Hippocampal formation (tissue), 2 donors: ENCODE measurements at places on chromosomes 5 and 9.

- DNase-seq: no peak
These were observed 66.2 kb downstream of the MPDZ start for GRCh38 chr9:13213337-13213736.

DNA sequence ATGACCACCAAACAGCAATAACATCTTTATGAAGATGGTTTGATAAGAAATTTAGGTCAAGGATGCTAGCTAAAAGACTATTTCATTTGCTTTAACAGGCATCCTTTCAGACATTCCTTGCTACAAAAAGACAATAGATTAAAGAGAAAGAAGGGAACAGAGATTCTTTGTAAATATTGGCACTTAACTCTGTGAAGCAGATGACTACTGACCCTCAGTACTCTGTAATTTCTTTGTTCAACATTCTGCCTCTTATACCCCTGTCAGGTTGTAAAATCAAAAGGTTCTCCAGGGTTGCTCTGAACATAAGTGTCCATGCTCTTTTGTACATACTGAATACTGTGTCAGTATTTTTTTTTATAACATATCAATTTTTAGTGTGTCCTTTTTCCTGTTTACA lies 610.6 kb upstream of the GRAMD2B start:
- DNase-seq: peak; percentile 29

DNA sequence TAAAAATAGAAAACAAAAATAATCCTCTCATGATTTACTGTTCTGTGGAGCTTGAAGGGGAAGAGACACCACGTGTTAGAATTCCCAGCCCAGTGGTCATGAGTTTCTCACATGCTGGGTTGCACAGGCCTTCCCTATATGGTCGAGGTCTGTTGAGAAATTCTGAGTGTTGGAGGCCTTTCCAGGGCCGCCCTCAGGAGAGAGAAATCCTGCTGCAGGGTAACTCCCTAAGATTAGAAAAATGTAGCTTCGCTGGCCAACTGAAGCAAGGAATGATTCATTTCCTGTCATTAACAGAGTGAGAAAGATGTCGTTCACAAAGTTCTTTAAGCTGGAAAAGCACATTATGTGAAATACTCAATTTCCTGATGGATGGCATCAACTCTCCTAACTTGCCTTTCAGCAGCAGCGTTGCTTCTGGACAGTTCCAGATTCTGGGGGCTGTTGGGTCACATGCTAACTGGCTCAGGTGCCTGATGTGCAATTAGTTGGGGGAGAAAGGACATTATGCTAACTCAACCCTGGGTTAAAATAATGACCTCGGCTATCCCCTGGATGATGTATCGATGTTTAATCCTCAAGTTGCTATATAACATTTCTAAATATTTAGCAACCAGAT lies 104.8 kb upstream of the CD180 start:
- DNase-seq: no peak

DNA sequence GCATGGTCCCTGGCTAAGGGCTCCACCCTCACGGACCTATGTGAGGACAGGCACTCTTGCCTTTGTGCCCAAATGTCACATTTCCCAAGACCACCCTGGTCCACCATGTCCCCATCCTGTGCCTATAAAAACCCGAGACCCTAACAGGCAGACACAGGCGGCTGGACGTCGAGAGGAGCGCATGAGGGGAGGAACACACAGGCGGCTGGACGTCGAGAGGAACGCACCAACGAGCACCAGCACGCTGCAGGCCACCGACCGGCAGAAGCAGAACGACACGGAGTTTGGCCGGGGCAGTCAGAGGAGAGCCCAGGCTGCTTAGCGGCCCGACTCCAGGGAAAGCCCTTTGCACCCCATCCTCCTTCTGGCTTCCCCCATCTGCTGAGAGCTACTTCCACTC lies 119.9 kb downstream of the ADAMTS2 start:
- no peak for DNase-seq

GRCh38 chr5:104363567-104363966 lies 801.0 kb upstream of the NUDT12 start:
- DNase-seq: no peak

- no peak for DNase-seq
These were observed 33.9 kb downstream of the G3BP1 start for GRCh38 chr5:151805414-151806223.

GRCh38 chr5:139845846-139846681 lies 50.5 kb downstream of the PSD2 start:
- DNase-seq: peak; percentile 37

- peak; percentile 35 for DNase-seq
These were observed 728 bp upstream of the SLC1A1 start for GRCh38 chr9:4489562-4489918.

GRCh38 chr9:113592876-113593575 lies 129.5 kb downstream of the RGS3 start:
- no peak for DNase-seq

GRCh38 chr9:79268806-79269205 lies 303.0 kb upstream of the TLE4 start:
- no peak for DNase-seq

DNA sequence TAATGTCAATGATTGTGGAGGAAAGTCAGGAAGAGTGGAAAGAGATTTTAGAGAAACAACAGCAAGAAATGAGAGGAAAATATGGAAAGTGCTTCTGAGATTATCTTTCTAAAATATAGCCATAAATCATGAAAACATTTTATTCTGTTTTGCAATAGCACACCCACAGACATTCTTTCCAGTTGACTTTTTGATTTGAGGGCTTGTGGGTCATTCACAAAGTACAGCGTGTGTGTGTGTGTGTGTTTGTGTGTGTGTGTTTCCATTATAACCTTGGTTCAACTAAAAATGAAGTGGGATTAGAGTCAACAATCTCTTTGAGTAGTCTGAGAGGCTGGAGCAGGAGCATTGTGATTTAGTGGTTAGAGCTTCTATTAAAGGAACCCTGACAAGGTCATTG lies 116.6 kb upstream of the GAS1 start:
- DNase-seq: no peak

DNA sequence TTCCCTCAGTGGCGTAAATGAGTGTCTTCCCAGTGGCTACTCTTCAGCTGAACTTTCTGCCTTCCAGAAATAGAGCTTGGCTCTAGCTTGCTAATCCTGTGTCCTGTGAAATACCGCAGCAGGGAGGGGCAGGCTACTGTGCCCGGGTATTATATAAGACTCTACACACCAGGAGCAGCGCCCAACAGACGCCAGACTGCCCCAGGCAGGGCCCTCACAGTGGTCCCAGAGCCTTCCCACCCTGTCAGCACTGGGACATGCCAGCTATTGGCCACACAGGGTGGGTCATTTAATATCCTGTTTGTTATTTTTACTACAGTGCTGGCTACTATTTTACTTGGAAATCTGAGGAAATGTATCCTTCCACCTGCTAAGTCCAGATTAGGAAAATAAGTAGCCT lies 121.0 kb downstream of the FEM1C start:
- no peak for DNase-seq

- no peak for DNase-seq
These were observed 358.0 kb downstream of the MSX2 start for GRCh38 chr5:175082346-175082745.

DNA sequence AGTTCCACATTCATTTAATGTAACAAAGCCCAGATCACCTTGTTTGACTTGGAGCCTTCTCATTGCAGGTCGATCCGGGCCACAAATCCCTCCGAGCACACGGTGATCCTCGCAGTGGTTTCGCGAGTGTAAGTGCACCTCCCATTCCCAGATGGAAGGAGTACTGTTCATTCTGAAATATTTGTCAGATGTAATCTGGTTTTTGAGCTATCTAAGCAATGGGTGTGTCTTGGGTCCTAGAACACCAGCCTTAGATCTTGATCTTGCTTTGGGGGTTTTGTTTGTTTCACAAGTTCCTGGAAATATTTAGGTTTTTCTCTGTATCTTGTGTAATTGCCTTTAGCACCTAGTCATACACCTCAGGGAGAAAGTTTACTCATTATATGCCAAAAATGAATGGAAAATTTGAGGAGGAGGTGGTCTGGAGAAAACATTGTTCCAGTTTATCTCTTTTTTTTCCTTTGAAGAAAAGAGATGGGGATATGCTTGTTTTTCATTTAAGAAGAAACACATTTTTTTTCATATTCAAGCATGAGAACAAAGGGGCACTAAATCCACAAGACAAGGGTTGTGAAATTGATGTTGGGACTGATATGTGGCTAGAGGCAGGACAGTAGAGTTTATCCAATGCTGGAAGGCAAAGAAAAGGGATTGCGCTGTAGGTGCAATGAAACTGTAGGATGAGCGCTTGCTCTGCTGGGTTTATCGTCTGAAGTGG lies 118.6 kb downstream of the PDE8B start:
- DNase-seq: no peak

- no peak for DNase-seq
These were observed 40.4 kb downstream of the EXD3 start for GRCh38 chr9:137382444-137383080.

GRCh38 chr9:2919347-2919746 lies 75.5 kb upstream of the PUM3 start:
- no peak for DNase-seq

DNA sequence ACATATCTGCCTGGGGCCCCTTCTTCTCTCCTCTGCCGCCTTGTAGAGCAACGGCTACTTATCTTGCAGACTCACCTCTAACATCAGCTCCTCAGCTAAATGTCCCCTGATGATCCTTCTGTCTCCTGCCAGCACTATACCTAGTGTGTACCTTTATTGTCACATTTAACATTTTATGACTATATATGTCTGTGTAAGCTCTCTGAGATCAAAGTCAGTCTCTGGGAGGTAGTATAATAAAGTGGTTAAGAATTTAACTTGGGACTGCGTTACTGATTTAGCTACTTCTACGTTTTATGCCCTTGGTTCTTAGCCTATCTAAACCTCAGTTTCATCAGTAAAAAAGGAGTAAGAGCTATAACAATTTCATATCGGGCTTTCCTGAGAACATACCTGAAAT lies 2.2 kb downstream of the TMED7 start:
- DNase-seq: no peak

DNA sequence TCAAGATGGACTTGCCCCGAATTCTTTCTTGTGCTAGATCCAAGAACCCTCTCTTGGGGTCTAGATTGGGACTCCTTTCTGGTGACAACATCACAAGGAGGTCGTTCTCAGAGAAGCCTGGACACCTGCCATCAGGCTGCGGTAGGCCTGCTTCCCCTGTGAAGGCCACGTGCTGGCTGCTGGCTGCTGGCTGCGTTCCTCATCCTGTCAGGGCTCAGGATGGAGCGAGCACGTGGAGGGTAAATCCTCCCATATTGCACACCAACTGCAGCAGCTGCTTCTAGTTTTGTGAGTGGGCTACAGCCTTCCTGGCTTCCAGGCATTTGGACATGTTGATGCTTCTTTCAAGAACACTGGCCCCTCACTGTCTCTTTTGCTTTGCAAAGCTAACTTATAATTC lies 95.6 kb downstream of the HSPA4 start:
- no peak for DNase-seq

DNA sequence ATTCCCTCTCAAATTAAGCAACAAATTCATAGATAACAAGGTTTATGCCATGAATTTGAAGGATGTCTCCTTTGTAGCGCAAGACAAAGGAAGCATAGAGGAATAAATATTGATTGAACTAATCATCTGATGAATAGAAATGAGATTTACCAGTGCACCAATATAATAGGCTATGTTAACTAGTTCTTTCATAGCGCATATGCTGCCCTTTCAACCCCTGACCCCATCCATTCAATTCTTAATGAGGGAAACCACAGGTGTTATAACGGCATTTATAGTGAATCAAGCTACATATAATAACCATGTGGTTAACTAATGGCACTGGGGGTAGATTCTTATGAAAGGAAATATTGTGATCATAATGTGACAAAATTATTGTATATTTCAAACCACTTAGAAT lies 6.5 kb downstream of the RORB start:
- DNase-seq: no peak

DNA sequence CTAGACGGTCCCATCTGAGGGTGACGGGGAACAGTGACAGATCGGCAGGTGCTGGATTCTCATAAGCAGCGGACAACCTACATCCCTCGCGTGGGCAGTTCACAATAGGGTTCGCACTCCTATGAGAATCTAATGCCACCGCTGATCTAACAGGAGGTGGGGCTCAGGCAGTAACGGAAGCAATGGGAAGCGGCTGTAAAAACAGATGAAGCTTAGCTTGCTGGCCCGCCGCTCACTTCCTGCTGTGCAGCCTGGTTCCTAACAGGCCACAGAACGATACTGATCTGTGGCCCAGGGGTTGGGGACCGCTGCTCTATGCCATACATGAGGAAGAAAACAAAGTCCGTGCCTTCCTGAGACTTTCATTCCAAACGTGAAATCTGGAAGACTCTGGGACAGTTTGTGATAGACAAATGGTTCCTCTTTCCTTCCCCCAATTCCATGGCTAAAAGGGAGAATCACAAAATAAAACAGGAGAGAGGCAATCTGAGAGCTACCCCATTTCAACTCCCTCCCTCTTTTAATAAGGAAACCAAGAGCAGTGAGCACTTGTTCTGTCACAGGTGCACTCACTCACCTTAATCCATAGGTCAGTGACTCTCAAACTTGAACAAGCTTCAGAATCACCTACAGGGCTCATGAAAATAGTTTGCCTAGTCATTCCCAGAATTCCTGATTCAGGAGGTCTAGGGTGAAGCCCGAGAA lies 12.1 kb downstream of the PDCL start:
- DNase-seq: no peak

- no peak for DNase-seq
These were observed 621 bp downstream of the AK6 start for GRCh38 chr5:69368458-69369339.

DNA sequence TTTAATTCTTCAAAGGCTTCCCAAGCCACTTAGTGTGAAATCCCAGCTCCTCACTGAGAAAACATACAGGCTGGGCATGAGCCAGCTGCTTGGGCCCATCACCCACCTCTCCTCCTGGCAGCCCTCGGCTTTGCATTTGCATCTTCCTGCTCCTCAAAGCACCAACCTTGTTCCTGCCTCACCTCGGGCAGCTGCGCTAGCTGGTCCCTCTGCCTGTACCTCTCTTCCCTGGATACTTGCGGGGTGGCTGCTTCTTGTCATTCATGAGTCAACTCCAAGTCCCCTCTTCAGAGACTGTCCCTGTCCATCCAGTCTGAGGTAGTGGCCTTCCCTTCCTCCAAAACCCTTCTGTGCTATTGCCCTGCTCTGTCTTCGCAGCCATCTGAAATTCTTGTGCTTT lies 116.1 kb upstream of the CXCL14 start:
- no peak for DNase-seq

DNA sequence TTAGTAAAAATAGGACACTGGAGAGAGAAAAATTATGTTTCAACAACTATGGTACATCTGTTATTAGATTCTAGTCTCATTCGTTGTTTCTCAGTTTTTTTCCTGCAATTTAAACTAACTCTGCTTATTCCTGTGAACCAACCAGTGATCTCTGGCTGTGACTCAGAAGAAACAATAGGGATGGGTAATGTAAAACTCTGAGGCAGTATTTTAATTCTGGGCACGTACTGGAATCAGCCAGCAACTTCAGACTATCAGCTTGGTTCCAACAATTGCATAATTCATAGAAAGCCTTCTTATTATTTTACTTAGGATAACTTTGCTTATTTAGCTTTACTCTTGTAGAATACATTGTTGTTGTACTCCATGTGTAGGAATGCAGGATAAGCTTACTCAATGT lies 28.8 kb downstream of the MLLT3 start:
- DNase-seq: no peak

- no peak for DNase-seq
These were observed 52.8 kb upstream of the GRHPR start for GRCh38 chr9:37369671-37370070.
